ENCODE measurements at places on chromosomes 3 and 15. TPM values are rescaled to one million over a fixed set of nuclear protein-coding genes. Genes with fewer than 3 reads are reported as not detected.

GRCh38 chr3:74839566-74839965 lies 225.1 kb upstream of the CNTN3 start:
- no peak overlapping the region for H3K27ac ChIP-seq
- no peaks in the 10 kb centered on the region for H3K4me1 ChIP-seq
- H3K36me3 ChIP-seq, result no peaks in the 10 kb centered on the region
- no peaks in the 10 kb centered on the region for H3K27me3 ChIP-seq

NME9 gene
- polyA plus RNA-seq, result 0.14 TPM

DNA sequence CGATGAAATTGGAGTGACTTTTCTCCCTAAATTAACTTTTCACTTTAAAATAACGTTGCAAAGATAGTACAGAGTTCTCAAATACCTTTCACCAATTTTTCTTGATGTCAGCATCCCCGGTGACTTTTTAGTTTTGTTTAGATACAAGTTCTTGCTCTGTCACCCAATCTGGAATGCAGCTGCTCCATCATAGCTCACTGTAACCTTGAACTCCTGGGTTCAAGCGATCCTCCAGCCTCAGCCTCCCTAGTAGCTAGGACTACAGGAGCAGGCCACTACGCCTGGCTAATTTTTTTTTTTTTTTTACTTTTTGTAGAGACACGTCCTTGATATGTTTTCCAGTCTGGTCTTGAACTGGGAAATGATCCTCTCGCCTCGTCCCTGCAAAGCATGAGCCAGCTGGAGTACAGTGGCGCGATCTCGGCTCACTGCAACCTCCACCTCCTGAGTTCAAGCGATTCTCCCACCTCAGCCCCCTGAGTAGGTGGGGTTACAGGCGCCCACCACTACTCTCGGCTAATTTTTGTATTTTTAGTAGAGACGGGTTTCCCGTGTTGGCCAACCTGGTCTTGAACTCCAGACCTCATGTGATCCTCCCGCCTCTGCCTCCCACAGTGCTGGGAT lies 747 bp downstream of the NSUN3 start:
- peak overlapping the region; percentile 95 for H3K27ac ChIP-seq
- H3K4me1 ChIP-seq, result peaks cover 64% of the 10 kb centered on the region
- peak overlapping the region; percentile 88 for H3K4me3 ChIP-seq

DNA sequence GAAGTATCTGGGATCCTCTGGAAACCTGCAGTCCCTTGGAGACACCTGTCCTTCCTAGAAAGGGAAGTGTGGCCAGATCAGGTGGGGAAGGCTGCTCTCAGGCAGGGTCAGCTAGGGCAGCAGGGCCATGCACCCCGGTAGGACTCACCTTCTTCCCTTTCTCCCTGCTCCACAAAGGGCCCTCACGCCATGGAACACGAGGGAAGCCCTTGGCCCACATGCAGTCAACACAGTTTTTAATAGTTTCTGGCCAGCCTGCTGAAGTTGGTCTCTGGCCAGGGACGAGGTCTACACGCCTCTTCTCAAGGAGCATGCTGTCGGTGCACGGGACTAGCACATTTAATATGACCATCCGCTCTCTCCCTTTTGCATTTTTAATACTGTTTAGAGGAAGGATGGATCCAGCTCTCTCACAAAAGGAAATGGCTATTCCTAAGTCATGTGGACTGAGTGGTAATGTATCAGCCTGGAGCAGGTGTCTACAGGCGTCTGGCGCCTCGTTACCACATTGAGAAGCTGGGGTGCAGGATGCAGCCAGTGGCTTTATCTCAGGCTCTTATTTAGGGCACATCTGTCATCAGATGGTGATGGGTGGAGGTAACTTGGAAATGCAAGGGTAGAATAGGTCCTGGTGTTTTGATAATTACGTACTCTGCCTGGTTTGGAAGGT lies 153.9 kb downstream of the KLF13 start:
- no peak overlapping the region for H3K27ac ChIP-seq
- H3K36me3 ChIP-seq, result no peaks in the 10 kb centered on the region
- H3K4me3 ChIP-seq, result no peak overlapping the region
- H3K4me1 ChIP-seq, result peaks cover 13% of the 10 kb centered on the region
- DNase-seq, result peak; percentile 31
- peaks cover 31% of the 10 kb centered on the region for H3K27me3 ChIP-seq
